ENCODE measurements at places on chromosomes 4 and X. TPM values are rescaled to one million over a fixed set of nuclear protein-coding genes. Genes with fewer than 3 reads are reported as not detected.

GRCh38 chrX:39691724-39692123 is 406.0 kb downstream of the BCOR start:
- H3K27me3 ChIP-seq = peaks cover 45% of the 10 kb centered on the region
- no peaks in the 10 kb centered on the region for H3K4me1 ChIP-seq
- no peak overlapping the region for H3K4me3 ChIP-seq
- no peak for DNase-seq

DNA sequence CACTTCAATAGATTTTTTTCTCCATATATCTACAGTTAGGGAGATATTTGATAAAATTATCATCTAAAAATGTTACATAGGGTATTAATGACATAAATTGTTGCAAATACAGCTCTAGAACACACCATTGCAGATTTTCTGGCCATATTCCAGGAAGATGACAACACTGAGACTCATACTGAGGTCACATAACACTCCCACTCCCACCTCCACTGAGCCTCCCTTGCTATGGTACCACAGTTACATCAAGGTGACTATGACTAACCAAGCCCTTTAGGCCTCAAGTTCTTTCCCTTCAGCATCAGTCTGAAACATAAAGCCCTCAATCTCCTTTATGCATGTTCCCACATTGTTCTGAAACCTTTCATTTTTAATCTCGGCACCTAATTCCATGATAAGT is 932.0 kb upstream of the IGFBP7 start:
- H3K27me3 ChIP-seq = no peaks in the 10 kb centered on the region
- no peak overlapping the region for H3K4me3 ChIP-seq
- no peak overlapping the region for H3K27ac ChIP-seq
- no peaks in the 10 kb centered on the region for H3K36me3 ChIP-seq
- no peak for DNase-seq

Gene ITGB1BP2
- 1.4 TPM for total RNA-seq

- peaks cover 2% of the 10 kb centered on the region for H3K4me1 ChIP-seq
- no peak for DNase-seq
These were observed 5.4 kb downstream of the LEF1 start for GRCh38 chr4:108163351-108163750.

DNA sequence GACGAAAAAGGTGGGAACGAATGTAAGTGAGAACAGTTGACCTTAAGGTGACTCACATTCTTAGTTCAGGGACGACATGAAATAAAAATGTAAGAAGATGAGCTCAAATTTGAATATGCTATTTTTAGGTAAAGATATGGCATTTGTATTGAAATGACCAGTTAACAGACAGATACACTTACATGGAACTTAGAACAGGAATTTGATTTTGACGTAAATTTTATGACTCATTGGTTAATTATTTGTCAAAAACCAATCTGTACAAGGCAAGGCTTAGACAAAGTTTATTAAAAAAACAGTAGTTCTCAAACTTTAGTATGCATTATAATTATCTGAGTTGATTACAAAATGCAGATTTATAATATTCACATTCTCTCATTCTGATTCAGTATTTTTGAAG is 469.4 kb downstream of the CFAP47 start:
- H3K4me1 ChIP-seq = no peaks in the 10 kb centered on the region
- H3K36me3 ChIP-seq = no peaks in the 10 kb centered on the region
- no peak overlapping the region for H3K27ac ChIP-seq
- no peak overlapping the region for H3K4me3 ChIP-seq
- H3K27me3 ChIP-seq = no peaks in the 10 kb centered on the region
- no peak for DNase-seq

Gene RAPGEF2
- 23.6 TPM for total RNA-seq

Measured in thymus (tissue), 14 donors.